A549 (cell line): ENCODE measurements at places on chromosomes 6 and 20. TPM values are rescaled to one million over a fixed set of nuclear protein-coding genes. Genes with fewer than 3 reads are reported as not detected.

DNA sequence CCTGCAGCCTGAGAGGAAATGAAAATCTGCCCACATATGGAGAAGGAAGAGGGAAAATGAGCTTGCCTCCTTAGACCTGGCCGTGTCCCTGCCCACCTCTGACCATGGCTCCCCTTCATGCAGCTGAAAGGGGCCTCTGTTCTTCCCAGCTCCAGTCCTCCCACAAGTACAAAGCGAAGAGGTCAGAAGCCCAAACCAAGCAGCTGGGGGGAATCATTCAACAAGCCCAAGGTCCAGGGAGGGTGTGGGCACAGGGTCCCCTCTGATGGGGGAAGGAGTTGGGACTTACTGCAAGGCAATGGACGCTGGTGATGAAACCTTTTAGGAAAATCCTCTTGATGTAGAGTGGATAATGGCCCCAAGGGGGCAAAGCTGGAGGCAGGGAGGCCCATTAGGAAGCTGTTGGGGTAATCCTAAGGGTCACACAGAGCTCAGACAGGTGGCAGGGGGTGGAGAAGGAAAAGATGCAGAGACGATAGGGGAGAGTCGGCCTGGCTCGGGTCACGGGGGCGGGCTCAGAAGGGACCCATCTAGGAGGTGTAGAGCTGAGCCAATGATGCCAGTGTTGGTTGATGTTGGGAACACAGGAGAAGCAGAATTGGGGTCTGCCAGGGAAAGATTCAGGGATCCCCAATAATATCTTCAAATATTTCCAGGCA is 16.1 kb upstream of the GRM4 start:
- DNase-seq, result no peak

Gene RIPPLY2
- polyA plus RNA-seq, result 0.78 to 1.5 TPM (median 0.89 TPM) in 3 replicates

Gene ZSCAN16
- 5.7 to 6.1 TPM (median 5.8 TPM) in 3 replicates for polyA plus RNA-seq

- no peak for DNase-seq
Observed at GRCh38 chr20:2132461-2132901, 30.9 kb downstream of the STK35 start.

GRCh38 chr20:37723668-37724067 is 29.8 kb downstream of the CTNNBL1 start:
- DNase-seq, result no peak

Gene PKHD1
- polyA plus RNA-seq, result not detected in 3 replicates

DNA sequence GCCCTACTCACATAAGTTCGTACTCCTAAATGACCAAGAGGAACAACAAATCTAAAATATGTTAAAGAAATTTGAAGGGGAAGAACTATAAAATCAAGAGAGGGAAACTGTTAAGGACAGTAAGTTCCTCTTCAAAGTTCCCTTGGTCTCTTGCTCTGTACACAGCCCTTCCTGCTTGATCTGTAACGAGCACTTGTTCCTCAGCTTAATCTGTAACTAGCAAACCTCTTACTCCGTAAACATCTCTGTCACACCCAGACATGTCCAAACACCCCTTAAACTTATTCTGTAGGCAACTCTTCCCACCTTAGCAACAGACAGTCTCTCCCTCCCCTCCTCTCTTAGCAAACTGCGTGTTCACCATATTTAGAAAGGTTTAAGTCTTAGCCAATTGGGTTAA is 29.9 kb downstream of the PLN start:
- DNase-seq, result no peak

DNA sequence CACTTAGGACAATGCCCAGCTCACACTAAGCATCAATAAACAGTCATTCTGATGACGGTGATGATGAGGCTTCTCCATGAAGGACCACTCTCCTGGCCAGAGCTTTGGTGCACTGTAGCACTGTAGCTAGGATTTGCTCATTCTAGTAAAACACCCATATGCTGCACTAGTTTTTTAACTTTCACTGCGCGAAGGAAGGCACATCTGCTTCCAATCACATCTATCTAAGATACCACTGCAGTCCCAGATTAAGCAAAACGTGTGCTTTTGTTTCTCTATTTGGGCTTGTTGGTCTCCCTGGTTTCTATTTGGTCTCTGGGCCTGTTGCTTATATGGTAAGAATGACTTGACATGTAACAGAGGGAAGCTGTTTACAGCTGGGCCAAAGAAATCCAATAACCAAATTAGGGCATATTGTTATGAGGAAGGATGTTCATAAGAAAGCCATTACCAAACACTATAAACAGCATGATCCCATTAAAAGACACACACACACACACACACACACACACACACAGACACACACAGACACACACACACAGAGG is 62.4 kb downstream of the FAM229B start:
- DNase-seq, result no peak

DNA sequence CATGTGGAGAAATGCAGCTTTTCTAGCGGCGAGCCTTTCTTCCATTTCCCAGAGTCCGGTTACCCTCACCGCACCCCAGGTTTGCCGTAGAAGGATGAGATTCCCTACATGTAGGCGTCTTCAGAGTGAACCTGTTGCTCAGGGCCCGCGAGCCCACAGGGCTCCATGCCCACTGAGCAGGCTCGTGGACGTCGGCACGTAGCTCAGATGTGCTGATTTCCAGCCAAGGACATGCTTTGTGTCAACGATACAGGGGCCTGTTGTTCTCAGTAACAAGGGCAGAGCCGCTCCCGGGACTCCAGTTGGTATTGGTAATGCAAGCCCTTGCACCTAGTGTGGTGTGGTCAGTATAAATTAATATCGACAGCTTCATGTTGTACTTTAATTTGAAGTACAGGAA is 159.6 kb downstream of the MTHFD1L start:
- no peak for DNase-seq

- no peak for DNase-seq
Observed at GRCh38 chr6:33013608-33014007, 4.2 kb upstream of the HLA-DOA start.

Gene MCUR1
- 11.6 to 14.1 TPM (median 11.6 TPM) in 3 replicates for polyA plus RNA-seq

GRCh38 chr6:164346631-164347030 is 932.1 kb downstream of the QKI start:
- no peak for DNase-seq

DNA sequence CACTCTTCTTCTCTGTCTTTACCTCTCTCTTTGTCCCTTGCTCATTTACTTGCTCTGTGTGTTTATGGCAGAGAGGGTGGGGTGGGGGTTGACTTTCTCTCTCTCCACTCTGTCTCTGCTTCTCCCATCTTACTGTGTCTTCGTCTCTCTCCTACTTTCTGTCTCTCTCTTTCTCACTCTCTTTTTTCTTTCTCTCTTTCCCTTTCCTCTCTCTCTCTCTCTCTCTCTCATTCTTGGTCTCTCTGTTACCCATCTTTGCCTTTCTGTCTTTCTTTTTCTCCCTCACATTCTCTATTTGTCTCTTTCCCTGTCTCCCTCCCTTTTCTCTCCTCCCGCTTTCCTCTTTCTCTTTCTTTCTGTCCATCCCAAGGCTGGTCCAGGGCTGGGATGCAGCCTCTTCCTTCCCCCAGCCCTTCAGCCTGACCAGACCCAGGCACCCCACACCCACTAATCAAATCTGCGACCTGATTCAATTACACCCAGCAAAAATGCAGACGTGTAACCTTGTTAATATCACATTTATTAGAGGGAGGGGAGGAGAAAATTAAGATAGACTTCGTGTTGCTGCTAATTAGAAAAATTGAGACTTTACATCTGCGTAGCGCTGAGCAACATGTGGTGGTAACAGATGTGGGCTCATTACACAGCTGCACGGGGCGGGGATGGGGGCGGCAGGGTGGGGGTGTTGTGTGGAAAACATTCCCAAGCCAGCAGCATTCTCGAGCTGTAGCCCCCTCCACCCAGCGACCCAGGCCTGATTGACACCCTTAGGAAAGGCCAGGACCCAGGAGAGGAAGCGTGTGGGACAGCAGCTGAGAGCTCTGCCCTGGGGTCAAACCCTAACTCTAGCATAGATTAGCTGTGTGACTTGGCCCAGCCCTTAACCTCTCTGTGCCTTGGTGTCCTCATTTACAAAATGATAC is 124.9 kb upstream of the MAFB start:
- DNase-seq, result no peak

- no peak for DNase-seq
Observed at GRCh38 chr6:134543128-134543527, 225.2 kb upstream of the SGK1 start.

- DNase-seq, result no peak
Observed at GRCh38 chr6:28240471-28240870, 11.6 kb downstream of the ZKSCAN4 start.

DNA sequence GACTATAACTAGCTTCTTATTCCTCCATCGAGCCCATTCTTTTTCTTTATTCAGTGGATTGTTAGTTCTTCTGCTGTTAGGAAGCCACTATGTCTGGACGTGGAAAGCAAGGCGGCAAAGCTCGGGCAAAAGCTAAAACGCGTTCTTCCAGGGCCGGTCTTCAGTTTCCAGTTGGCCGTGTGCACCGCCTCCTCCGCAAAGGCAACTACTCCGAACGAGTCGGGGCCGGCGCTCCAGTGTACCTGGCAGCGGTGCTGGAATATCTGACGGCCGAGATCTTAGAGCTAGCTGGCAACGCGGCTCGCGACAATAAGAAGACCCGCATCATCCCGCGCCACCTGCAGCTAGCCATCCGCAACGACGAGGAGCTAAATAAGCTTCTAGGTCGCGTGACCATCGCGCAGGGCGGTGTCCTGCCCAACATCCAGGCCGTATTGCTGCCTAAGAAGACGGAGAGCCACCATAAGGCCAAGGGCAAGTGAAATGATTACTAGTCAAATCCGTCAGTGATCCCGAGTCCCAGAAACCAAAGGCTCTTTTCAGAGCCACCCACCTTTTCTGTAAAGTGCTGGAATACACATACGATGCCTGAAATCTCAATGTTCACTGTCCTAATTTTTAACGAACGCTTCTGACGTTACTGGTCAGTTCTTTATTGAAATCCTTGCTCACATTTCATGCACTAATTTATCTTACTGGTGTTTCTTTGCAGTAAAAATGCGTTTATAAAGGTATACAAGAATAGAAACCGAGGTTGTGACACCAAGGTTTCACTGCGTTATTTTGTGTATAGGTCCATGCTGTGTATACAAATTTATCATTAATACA is 129.9 kb downstream of the HFE start:
- no peak for DNase-seq

Gene STMN3
- polyA plus RNA-seq, result 3.2 to 5.0 TPM (median 3.8 TPM) in 3 replicates

Gene PRICKLE4
- 0.95 to 1.6 TPM (median 1.5 TPM) in 3 replicates for polyA plus RNA-seq

DNA sequence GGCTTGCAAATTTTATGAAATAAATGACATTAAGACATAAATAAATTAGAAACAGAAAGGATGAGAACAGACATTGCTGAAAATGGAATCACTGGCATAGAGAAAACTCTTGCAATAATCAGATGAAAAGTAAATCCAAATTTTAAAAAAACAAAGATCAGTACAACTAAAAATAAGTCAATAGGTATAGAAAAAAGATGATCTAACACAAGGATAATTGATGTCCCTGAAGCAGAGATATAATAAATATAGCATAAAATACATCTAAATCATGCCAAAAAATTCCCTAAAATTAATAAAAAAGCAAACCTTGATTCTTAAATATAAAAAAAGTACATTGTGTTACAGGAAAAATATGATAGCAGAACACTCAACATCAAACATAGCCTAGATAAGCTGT is 379.6 kb downstream of the SYNE1 start:
- DNase-seq, result no peak

Gene FOXS1
- 1.9 to 3.7 TPM (median 3.4 TPM) in 3 replicates for polyA plus RNA-seq

Gene ASF1A
- 11.8 to 13.1 TPM (median 12.2 TPM) in 3 replicates for polyA plus RNA-seq

Gene LY6G6C
- 0.11 to 0.21 TPM in 2 of 3 replicates, not detected in the other for polyA plus RNA-seq

- no peak for DNase-seq
Observed at GRCh38 chr6:106247293-106247692, 78.3 kb downstream of the ATG5 start.

Gene DPPA5
- not detected in 3 replicates for polyA plus RNA-seq

DNA sequence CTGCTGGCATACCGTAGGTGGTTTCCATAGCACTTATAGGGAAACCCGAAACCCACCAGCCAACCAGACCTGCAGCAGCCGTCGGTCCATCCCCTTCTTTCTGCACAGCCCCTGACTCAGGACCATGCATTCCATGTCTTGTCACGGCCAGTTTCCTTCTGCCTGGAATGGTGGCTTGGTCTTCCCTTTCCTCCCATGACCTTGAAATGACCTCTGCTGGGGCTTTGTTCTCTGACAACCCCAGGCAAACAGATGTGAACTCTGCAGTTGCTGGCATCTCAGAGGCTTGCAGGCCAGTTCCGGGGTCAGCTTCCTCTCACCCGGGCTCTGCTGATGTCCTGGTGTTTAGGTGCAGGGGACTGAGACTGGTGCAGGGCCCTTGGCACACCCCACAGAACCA is 250.8 kb downstream of the SMOC2 start:
- no peak for DNase-seq
